ENCODE measurements at places on chromosomes 6 and 20. TPM values are rescaled to one million over a fixed set of nuclear protein-coding genes. Genes with fewer than 3 reads are reported as not detected.
A peak's percentile ranks its signal among the peaks of the same experiment; 100 is the strongest.

DNA sequence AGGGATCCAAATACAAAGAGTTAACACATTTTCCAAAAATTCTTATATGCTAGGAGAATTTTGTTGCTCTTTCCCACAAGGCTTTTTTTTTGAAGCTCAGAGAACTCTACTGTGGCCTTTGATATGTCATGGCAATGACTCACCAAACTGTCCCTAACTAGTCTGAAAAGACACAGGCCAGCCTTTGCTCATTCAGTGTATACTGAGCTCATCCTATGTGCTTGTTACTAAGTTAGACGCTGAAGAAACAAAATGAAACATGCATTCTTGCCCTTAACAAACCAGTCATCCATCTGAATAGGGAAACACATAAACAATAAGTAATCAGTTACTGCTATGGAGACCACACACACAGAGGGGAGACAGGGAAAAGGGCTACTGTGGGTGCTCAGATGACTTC is 291.8 kb downstream of the FOXC1 start:
- H3K27me3 ChIP-seq: no peaks in the 10 kb centered on the region
- H3K36me3 ChIP-seq: no peaks in the 10 kb centered on the region
- no peaks in the 10 kb centered on the region for H3K4me1 ChIP-seq
- no peak overlapping the region for H3K27ac ChIP-seq
- no peak for DNase-seq
- H3K4me3 ChIP-seq: no peak overlapping the region

- peak overlapping the region; percentile 100 for H3K4me3 ChIP-seq
- H3K27ac ChIP-seq: peak overlapping the region; percentile 99
- peak; percentile 89 for DNase-seq
- peaks cover 13% of the 10 kb centered on the region for H3K4me1 ChIP-seq
- H3K27me3 ChIP-seq: no peaks in the 10 kb centered on the region
Measured at GRCh38 chr6:32969685-32970412, 1.5 kb downstream of the BRD2 start.

RNF182 gene
- total RNA-seq: 0.13 TPM

PRND gene
- not detected for total RNA-seq

DNA sequence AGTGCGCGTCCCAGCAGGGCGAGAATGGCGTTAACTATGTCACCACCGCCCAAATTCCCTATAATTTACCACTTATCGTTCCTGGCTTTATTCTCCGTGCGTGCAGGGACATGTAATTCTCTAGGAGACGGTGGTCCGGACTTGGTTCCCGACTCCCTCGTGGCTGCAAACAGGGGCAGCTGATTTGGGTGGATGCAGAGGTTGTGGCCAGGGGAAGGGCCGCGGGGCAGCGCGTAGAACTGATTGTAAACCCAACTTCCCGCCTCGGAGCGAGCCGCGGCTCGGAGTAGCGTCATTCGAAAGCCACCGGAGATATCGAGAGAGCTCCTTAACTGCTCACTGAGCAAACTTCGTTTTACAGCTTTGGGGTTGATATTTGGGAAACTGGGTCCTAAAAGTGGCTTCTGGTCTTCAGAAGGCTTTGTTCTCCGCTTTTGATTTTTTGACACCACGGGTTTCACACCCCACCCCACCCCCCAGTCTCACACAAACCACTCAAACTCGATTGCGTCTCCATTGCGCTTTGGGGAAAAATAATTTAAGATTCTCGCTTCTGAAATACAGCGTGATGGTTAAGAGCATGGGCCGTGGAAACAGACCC is 17.5 kb upstream of the ZSCAN9 start:
- H3K27me3 ChIP-seq: peaks cover 16% of the 10 kb centered on the region
- peaks cover 12% of the 10 kb centered on the region for H3K4me1 ChIP-seq
- H3K27ac ChIP-seq: no peak overlapping the region
- no peaks in the 10 kb centered on the region for H3K36me3 ChIP-seq

GRCh38 chr6:117137711-117138110 is 127.6 kb upstream of the VGLL2 start:
- no peak overlapping the region for H3K27ac ChIP-seq
- H3K4me3 ChIP-seq: no peak overlapping the region
- no peaks in the 10 kb centered on the region for H3K27me3 ChIP-seq
- DNase-seq: no peak
- no peaks in the 10 kb centered on the region for H3K4me1 ChIP-seq
- H3K36me3 ChIP-seq: no peaks in the 10 kb centered on the region

SYCP2 gene
- total RNA-seq: 3.0 TPM

DNA sequence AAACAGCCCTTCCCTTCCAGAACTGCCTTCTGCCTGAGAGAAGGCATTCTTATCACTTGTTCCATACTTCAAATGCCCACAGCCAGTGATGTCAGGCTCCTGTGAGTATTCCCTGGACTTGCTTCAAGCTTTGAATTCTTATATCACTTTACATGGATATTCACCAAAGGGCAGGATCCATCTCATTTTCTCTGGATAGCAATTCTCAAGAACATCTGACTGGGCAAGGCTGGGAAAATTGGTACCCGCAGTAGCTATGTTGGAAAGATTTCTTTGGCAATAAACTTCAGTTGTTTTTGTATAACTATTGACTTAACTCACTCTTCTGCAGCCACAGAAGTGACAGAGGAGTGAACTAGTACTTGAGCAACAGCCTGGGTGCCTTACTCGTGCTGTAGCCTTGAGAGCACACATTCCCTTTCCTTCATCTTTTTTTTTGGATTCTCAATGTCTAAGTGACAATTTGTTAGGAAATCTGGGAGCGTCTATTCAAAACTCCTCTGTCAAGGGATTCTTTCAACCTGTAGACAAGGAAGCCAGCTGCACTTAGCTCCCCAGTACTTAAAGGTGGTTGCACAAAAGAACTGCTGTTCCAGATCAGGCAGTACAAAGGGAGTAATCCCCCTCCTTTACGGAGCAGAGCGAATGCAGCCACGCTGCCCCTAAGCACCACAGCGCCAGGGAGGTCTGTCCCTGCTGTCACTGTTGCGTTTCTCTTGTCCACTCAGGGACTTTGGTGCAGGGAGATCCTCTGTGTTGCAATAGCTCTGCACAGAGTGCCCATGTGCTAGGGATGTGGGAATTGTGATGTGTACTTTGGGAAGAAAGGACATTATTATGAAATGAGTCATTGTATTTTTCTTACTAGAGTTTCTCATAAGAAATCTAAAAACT is 69.6 kb downstream of the JAG1 start:
- no peaks in the 10 kb centered on the region for H3K36me3 ChIP-seq
- H3K27me3 ChIP-seq: no peaks in the 10 kb centered on the region
- DNase-seq: peak; percentile 63
- peaks cover 34% of the 10 kb centered on the region for H3K4me1 ChIP-seq
- H3K27ac ChIP-seq: peak overlapping the region; percentile 87

GRCh38 chr6:159110013-159110412 is 59.2 kb upstream of the FNDC1 start:
- no peak overlapping the region for H3K27ac ChIP-seq
- no peak overlapping the region for H3K4me3 ChIP-seq
- H3K36me3 ChIP-seq: no peaks in the 10 kb centered on the region
- no peak for DNase-seq

- H3K27ac ChIP-seq: no peak overlapping the region
- no peak overlapping the region for H3K4me3 ChIP-seq
Measured at GRCh38 chr6:157845493-157846259, 22.6 kb downstream of the SNX9 start.

Measured in PC-9 (cell line).